KG1 (cell line): ENCODE measurements at places on chromosomes 3 and 15.

GRCh38 chr15:97036301-97036700 lies 705.8 kb downstream of the NR2F2 start:
- DNase-seq, result no peak

DNA sequence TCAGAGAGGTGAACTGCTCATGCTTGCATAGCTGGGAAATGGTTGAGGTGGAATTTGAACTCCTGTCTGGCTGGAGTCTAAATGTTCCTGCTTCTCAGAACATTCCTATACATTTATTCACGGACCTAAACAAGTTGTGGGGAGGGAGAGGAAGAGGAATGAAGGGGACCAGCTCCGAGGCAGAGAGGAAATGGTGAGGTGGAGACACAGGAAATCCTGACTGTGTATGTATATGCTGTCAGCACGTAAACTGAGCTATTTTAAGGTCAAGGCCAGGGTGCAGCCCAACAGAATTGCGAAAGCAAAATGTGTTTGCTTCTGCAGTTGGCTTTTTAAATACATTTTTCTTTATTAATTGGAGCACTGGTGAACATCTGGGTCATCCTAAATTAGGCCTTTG lies 74.1 kb upstream of the POMGNT2 start:
- peak; percentile 54 for DNase-seq

DNA sequence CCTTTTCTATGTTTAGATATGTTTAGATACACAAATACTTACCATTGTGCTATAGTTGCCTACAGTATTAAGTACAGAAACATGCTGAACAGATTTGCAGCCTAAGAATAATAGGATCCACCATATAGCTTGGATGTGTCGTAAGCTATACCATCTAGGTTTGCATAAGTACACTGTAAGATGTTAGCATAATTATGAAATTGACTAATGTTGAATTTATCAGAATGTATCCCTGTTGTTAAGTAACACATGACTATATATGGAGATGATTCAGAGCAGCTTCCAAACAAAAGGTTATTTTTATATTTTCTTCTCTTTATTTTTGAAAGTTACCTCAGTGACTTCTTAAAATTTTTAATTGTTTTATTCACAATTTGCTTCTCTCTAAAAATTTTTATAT lies 2.4 kb downstream of the SLC28A2 start:
- no peak for DNase-seq

DNA sequence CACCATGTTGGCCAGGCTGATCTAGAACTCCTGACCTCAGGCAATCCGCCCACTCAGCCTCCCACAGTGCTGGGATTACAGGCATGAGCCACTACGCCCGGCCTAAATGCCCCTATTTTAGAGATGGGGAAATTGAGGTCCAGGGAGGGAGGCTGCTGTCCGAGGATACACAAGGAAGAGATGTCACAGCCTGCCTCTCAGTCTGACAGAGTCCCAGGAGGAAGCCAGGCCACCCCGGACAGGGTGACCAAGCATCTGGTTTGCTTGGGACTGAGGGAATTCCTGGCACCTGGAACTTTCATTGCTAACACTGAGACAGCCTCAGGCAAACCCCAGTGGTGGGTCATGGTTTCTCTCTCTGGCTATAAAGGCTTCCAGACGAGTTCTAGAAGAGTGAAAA lies 30.6 kb upstream of the ADAMTS7 start:
- DNase-seq, result no peak

DNA sequence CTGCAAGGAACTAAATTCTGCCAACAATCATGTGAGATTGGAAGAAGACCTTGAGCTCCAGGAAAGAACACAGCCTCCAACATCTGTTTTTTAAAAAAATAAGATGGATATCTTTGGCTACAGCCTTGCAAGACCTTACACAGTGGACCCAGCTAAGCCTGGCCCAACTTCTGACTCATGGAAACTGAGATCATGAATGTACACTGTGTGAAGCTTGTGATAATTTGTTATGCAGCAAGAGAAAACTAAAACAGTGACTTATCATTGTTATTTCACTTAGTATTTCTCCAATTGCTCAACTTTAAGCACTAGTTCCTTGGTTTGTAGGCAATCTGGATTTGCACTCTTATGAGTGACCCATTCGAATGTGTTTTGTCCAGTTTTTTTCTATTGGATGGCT lies 29.3 kb downstream of the SHQ1 start:
- no peak for DNase-seq

GRCh38 chr3:133964547-133964946 lies 65.2 kb downstream of the SLCO2A1 start:
- no peak for DNase-seq

- DNase-seq, result no peak
These were observed 9.0 kb downstream of the KY start for GRCh38 chr3:134641671-134642300.

GRCh38 chr3:52056521-52056967 lies at the start of gene DUSP7:
TSS of gene DUSP7 (minus strand) at chr3:52056571. CDS start at chr3:52056366, 205 bp downstream.
- DNase-seq, result no peak

DNA sequence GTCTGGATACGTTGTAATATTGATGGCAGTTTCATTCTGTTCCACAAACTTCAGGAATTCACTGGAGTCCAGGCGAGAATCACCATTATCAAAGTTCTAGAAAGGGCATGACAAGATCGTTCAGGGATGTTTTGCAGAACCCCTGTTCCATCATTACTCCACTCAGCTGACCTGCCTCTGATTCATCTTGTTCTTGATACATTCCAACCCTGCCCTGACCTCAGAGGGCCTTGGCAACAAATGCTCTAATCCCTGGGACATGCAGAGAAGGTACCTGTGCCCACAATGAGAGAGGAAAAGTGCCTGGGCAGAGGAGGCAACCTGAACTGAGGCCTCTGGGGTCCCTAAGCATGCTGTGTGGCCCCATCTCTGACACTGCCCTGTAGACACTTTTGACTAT lies 45.9 kb downstream of the FSTL1 start:
- no peak for DNase-seq

GRCh38 chr15:81400640-81401236 lies 26.7 kb upstream of the TMC3 start:
- peak; percentile 18 for DNase-seq

GRCh38 chr15:35120173-35120572 lies 35.1 kb upstream of the NANOGP8 start:
- DNase-seq, result no peak

- DNase-seq, result peak; percentile 51
These were observed 172.1 kb upstream of the ADAMTS9 start for GRCh38 chr3:64859625-64860535.

- DNase-seq, result no peak
These were observed 9.6 kb upstream of the CTDSPL start for GRCh38 chr3:37852097-37852496.
